ENCODE measurements at places on chromosomes 11 and 22.

- DNase-seq, result no peak
Measured at GRCh38 chr11:207863-208180, 314 bp downstream of the RIC8A start.

- no peak for DNase-seq
Measured at GRCh38 chr22:33817512-33818127, 102.7 kb downstream of the LARGE1 start.

DNA sequence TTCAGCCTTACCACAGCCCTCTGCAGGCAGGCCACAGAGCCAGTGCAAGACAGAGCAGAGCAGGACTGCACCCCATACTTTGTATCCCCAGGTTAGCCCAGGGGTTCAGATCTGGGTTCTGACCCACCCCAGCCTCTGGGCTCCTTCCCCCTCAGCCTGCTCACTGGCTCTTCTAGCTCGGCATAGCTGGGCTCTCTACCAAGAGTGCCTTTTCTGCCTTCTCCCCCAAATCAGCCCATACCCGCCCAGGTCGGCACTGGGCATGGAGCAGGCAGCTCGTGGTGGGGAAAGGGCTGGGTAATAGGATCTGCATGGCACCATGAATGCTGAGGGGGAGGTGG is 8.3 kb downstream of the RELT start:
- no peak for DNase-seq

GRCh38 chr22:30868663-30869385 is 99.8 kb downstream of the MORC2 start:
- DNase-seq, result no peak

- peak; percentile 9 for DNase-seq
Measured at GRCh38 chr22:47835726-47836125, 1073.3 kb downstream of the TBC1D22A start.

DNA sequence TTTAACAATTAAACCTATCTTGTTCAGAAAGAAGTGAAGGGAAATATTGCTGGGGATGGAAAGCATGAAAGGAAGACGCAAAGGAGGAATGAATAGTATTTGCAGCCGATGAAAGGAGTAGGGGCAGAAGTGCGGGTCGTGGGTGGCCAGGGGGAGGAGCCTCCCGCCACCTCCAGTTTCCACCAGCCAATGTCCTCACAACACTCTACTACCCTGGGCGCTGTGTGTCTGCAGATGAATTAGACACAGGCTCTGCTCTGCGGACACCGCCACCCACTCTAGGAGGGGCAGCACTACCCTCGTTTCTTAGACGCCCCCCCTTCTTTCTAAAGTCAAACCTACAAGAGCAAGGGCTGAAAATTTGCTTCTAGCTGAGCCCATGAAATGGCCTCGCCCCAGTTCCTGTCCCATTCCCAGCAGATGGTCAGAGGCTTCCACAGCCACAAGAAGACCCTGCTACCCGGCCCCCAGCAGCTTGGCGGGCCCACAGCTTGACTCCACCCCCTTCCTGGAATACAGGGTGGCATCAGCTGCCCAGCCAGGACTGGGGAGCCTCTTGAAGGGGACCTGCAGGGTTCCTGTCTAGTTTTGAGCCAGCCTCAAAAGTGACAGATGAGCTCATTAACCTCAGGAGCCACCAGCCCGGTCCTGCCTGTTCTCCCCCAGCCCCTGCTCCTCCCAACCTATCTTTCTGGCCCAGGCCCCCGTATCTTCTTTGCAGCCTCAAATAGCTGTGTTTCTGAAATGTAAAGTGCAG is 268.1 kb downstream of the BUD13 start:
- DNase-seq, result no peak

DNA sequence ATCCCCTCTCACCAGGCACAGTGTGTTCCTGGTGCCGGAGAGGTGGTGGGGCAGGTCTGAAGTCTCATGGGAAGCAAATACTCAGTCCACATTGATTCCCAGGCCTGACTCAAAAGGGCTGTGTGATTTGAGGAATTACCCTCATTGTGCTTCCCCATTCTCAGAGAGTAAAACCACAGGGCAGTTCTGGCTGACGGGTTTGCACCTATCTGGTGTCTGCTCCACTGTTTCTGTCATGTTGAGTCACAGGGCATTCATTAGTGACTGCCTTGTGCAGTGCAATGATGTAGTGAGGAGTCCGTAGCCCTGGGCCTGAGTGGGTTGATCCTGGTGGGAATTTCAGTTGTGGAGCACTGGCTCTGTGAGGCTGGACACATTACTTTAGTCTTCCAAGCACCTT is 85.2 kb upstream of the ARHGAP20 start:
- no peak for DNase-seq

DNA sequence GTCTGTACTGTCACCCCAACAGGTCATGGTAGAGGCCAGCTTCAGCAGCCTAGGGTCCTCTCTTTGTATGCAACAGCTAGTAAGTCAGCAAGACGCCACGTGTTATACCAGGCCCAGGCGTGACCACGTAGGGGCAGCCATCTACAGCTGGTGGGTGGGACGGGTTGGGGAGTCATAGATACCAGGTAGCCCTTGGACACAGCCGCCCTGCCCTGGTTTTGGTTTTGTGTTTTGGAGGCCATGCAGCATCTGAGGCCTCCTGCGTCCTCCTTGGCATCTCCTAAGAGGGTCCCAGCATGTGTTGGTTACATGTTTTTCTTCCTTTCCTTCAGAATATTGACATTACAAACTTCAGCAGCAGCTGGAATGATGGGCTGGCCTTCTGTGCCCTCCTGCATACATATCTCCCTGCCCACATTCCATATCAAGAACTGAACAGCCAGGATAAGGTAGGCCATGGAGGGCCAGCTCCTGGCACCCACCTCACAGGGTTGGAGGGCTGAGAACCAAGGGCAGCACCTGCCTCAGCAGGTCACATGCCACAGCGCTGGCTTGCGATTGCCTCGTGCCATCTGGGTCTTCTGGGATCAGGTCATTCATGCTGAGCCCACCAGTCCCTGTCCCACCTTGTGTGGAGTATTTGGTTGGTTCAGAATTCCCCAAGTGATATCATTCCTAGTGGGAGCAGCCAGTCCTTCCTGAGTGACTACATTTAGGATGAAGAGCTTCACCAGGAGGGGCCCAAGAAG is 16.0 kb upstream of the ADORA2A start:
- no peak for DNase-seq

DNA sequence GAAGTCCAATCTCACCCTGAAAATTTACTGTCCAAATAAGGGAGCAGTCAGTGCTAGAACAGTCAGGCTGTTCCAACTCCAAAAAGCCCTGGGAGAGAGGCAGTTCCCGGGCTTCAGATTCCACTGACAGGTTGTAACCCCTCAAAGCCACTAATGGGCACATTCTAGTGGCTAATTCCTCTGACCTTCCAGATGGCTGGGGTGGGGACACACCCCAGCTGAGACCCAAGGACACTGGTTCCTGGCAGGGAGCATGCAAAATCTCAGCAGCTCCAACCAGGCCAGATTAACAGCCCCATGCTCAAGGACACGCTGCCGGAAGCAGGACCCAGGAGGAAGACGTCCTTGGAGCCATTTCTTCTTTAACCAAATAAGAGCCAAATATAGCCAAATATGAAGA is 92.7 kb downstream of the RPL27A start:
- DNase-seq, result no peak

DNA sequence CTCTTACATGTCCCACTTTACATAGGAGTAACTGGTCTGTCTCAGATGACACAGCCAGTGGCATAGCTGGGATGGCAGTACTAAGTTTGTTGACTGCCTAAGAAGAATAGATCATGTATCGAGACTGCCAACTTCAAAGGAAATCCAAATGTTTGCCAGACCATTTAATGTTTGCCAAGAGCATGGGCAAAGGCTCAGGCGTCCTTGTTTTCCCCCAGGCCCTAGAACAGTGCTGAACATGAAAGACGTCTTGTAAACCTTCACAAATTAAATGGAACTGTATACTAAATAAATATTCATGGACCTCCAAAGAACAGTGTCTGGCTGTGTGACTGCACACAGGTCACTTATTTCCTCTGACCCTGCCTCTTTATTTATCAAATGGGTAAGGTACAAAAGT is 234.7 kb upstream of the CCDC90B start:
- no peak for DNase-seq

DNA sequence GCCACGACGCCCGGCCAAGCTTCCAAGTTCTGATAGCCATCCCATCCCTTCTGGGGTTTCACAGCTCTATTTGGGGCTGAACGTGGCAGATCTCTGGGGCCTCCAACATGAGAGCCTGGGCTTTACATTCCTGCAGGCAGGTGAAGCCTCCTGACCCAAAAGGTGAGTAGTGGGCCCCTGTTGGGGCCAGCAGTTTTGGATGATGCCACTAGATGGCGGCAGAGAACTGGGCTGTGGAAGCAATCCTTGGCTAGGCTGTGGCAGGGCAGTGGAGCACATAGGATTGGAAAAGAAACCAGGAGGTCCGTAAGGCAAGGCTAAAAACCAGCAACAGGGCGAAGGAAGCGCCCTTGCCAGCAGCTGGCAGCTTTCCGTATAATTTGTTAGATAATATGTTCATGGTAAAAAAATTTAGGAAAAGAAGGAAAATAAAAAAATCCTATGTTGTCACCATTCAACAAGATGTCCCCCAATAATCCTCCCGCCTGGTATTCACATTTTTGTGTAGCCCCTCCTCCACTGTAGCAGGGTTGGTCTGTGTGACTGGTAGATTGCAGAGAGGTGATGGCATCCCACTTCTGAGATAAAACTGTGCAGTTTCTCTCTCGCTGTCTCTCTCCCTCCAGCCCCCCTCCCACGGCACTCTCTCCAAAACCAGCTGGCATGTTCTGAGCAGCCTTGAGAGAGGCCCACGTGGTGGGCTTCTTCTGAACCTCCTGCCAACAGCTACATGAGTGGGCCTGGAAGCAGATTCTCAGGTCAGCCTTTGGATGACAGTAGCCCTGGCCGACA is 43.6 kb upstream of the OR4B1 start:
- no peak for DNase-seq

DNA sequence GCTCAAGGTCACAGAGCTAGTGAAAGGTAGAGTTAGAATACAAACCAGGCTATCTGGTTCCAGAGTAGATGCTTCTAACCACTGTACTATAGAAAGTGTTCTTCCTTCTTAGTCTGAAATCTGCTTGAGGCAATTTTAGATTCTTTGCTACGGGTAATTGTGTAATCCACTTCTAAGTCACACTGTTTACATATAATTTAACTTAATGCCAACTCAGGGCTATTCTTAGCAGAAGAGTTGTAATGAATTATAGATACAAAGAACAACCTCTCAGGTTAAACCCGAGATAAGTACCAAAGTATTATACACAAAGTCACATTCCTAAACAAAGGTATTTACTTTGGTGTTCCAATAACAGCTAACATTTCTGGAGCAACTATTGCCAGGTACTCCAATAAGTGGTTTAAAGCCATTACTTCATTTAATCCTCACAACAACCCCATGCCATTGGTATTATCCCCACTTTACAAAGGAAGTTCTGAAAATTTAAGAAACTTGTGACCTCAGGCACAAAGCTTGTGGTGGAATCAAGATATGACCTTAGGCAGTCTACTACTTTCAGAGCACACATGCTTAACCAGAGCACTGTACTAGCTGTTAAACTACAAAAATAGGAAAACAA is 31.1 kb upstream of the DDI1 start:
- no peak for DNase-seq

DNA sequence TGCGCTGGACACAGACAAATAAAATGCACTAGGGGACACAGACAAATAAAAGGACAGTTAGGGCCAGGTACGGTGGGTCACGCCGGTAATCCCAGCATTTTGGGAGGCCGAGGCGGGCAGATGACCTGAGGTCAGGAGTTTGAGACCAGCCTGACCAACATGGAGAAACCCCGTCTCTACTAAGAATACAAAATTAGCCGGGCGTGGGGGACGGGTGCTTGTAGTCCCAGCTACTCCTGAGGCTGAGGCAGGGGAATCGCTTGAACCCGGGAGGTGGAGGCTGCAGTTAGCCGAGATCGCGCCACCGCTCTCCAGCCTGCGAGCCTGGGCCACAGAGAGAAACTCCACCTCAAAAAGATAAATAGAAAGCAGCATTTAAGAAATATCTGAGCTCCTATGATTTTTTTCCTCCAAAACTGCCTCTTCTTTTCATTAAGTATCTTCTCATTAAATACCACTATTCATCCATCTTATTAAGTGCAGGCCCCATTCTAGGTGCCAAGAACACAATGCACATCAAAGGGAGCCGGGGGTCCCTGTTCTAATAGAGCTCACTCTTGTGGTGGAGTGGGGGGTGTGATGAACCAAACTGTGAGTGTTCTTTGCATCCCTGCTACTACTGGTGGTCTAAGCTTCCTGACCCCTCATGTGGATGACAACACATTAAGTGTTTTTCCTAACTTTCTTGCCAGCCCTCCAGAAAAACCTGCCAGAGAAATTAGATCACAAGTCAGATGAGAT is 766 bp upstream of the ZNHIT2 start:
- no peak for DNase-seq

- DNase-seq, result no peak
Measured at GRCh38 chr11:113001709-113002108, 40.5 kb downstream of the NCAM1 start.

Measured in BJ (cell line).